ENCODE measurements at places on chromosomes 3 and 15.
A peak's percentile ranks its signal among the peaks of the same experiment; 100 is the strongest.

DNA sequence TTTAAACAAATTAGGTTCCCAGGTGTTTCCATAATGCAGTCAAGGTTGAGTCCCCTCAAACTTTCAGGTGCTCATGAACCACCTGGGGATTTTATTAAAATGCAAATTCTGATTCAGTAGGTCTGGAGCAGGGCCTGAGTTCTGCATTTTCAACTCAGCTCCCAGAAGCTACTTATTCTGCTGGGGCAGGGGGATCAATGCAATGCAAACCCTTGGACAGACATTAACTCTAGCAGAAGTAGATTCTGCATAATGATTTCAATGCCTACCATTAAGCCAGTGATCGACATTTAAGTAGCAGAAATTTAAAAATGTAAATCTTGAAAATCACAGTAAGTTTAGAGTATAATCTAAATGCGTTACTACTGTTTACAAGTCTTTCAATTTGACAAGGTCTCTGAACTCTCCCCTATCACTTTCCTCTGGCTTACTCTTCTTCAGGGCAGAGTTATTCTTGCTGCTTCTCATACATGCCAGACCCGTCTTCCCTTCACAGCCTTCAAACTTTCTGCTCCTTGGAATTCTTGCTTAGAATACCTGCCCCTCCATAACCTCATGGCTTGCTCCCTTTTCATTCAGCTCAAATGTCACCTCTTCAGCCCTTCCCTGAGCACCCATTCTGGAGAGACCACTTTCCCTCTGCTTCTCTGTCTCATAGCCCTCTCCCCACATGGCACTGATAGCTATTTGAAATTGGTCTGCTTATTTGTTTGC is 19.3 kb upstream of the DPPA4 start:
- no peak for DNase-seq

- DNase-seq = no peak
These were observed 19.7 kb upstream of the TCAIM start for GRCh38 chr3:44318891-44319311.

GRCh38 chr15:78977091-78977571 is 32.3 kb upstream of the CTSH start:
- DNase-seq = no peak

DNA sequence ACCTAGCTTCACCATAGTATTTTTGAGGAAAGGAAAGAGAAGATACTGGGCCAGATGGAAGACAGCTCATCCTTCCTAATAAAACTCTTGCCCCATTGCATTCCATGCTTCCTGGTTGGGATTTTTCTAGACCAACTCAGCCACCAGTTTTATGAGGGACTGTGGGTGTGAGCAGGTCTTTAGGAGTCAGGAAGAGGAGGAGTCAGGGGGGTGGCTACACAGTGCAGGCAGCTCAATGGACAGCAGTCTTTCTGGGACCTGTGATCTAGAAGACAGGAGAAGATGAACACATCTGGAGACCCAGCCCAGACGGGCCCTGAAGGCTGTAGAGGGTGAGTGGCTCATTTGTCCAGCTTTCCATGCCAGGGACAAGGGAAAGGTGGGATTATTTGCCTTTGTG is at the start of gene NOX5:
NOX5 (plus strand) TSS at position 242 of the 400 bp plus-strand sequence; CDS start at position 283, 41 bp downstream.
- DNase-seq = no peak

DNA sequence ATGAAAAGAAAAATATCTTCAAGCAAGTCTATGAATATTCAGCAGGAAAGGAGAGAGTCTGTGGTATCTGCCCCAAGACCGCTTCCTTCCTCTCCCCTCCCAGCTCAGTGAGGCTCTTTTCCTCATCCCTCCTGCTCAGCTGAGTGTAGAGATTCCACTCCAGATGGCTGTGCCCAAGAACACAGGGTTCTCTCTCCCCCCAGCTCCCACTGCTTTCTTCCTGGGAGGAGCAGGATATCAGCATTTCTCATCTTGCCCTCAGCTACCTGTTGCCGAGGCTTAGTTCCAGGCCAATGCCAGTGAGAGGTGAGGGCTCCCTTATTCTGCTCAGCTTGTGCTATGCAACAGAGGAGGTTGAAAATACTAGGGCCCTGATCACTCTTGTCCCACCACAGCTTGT is 211.9 kb downstream of the SV2B start:
- no peak for DNase-seq

GRCh38 chr3:146625186-146625775 is 20.1 kb upstream of the PLSCR5 start:
- no peak for DNase-seq

DNA sequence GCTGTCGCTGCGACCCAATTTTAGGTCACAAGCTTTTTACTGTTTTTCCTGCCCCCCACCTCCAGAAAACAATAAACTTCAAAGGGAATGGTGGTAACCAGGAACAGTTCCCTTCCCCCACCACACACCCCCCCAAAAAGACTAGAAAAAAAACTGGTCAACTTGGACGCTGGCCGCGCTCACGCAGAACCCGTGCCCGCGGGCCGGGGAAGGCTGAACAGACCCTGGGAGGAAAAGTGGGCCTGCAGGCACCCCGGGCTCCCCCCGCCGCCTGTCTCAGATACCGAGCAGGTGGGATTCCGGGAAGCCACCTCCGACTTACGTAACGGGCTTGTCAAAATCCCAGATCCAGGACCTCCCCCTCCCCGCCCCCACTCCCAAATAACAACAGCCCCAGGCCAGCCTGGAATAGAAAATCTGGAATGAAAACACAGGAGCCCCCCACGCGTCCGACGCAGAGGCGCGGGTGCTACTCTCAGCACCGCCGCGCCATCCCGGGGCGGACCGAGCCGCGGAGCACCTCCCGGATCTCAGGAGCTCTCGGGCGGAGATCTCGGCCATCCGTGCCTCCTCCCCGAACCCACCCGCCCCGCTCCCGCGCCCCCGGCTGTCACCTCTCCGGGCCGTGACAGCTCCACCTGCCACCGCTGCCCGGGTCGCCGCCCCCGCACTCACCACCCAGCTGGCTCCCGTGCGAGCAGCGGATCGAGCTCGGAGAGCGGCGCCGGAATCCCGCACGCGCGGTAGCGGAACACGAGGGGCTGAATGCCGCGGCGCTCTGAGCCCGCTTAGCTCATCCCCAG is 557 bp downstream of the DENND4A start:
- DNase-seq = no peak

DNA sequence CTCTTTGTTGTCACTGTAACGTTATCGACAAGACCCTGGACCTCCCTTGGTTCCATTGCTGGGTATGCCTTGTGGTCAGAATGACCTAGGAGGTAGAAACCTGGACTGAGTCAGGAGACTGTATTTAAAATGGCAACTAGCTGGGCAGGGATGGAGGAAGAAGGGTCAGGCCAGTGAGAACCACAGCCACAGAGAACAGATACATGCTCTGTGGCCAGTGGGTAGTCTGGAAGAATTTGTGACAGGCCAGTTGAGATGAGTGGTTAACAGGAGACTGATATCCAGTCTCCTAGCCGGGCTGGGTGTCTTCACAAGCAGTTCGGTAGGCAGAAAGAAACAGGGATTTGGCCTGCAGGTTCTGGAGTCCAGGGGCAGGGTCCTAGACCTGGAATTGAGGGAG is 58.9 kb downstream of the SNRK start:
- DNase-seq = no peak

- peak; percentile 22 for DNase-seq
These were observed 263.3 kb upstream of the TPM1 start for GRCh38 chr15:62779036-62779770.

DNA sequence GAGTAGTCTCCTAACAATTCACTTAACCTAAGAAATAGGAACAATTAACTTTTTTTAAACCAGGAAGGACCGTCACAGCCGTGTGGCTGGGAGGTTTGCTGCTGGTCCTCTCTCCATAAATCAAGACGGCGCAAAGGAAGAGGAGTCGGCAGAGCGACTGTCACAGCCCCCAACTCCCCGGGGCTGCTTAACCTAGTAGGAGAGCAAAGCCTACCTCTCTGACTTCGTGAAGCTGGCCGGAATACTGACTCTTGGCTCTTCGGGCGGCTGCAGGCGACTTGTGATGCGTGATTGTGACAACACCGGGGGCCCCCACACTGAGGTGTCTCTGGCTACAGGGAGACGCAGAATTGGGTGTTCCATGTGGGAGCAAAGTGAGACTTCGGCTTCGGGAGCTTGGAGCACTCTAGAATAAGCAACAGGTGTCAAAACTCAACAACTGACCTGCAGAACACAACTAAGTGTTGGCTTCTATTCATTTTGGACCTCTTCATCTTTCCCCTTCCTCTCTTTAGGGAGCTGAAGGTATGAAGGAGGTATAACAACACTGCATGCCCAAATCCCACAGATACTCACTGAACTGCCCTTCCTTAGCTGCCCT is 151.1 kb downstream of the OSBPL10 start:
- DNase-seq = no peak

DNA sequence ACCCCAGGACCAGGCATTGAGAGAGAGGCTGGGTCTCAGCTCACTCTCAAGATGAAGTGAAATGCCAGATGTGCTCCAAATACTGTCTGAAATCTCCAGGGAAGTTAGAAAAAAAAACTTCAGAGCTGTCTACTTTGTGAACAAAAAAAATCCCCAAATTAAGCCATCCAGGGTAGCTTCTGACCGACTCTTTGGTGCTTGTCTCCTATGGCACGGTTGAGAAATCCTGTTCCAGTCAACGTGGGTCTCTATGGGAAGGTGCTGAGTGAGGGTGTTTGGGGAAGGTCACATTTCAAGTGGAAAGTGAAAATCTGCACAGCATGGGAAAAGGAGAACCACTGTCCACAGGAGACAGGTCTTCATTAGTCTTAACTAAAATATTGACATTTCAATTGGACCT is 322.5 kb upstream of the CFAP20DC start:
- DNase-seq = no peak

GRCh38 chr15:76236350-76236749 is 74.9 kb downstream of the ETFA start:
- DNase-seq = no peak

- no peak for DNase-seq
These were observed 51.7 kb upstream of the CTDSPL start for GRCh38 chr3:37809846-37810447.

DNA sequence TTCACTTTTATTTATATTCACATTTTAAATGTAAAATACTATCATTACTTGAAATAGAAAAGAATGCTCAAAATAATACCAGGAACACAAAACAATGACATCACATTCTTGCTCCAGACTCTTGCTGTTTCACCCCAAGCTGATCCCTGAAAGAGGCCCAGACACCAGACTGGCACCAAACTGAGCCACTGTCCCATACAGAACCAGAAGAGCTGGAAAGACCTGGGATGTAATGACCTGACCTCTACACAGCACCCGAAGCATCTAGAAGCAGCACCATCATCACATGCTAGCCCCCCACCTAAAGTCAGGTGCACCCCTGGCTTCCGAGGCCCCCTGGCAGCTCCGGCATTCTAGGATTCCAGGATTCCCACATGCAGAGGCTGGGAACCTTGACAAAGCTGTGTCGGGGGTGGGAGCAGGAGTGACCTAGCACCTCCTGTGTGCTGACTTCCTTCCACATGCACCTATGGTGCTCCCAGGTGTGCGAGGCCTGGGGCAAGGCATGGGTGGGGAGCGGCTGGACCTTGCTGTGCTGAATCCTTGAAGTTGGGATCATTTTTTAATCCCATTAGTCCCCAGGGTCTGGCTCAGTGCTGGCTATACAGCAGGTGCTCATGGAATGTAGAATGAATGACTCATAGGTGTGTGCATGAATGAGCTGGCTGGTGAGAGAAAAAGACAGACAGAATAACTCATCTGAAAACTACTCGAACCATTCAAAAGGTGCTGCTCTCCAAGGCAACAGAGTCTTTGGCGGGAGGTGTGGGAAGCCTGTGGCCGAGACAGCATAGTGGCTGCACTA is 144.7 kb upstream of the IQSEC1 start:
- no peak for DNase-seq

DNA sequence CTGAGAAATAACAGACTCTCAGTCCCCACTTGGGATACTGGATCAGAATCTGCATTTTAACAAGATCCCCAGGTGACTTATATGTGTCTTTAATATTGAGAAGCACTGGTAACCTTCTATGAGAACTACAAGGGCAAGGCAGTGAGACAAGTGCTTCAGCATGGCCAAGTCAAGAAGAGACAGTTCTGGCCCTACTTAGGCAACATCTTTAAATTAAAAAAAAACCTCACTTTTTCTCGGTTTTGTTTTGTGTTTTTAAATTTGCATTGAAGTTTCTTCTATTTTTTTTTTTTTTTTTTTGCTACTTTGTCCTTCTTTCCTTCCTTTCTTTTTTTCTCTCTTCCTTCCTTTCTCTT is 42.5 kb upstream of the SPTSSB start:
- no peak for DNase-seq

- DNase-seq = no peak
These were observed 52.3 kb upstream of the ROBO1 start for GRCh38 chr3:79820089-79820488.

DNA sequence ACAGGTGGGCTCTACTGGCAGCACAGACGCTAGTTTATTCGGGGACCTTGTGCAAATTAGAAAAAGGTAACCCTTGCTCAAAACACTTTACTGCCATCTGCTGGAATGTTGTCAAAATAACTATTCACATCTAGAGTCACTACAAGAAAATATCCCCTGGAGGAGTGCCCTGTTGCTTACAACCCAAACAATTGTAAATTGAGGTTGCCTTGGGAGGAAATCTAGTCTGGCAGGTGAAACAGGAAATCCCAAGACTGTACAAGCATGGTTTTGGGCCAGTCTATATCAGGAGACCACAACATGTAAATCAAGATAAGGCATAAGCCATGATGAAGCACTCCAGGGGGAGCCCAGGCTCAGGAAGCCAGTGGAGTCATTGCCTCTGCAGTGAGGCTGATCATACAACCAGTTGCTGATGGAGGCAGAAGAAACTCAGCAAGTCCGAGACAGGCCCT is 136.8 kb upstream of the ACP3 start:
- DNase-seq = peak; percentile 32

- DNase-seq = no peak
These were observed 71.9 kb downstream of the CADPS start for GRCh38 chr3:62803276-62803675.

- DNase-seq = no peak
These were observed 134.8 kb downstream of the NSMCE3 start for GRCh38 chr15:29134641-29135308.

DNA sequence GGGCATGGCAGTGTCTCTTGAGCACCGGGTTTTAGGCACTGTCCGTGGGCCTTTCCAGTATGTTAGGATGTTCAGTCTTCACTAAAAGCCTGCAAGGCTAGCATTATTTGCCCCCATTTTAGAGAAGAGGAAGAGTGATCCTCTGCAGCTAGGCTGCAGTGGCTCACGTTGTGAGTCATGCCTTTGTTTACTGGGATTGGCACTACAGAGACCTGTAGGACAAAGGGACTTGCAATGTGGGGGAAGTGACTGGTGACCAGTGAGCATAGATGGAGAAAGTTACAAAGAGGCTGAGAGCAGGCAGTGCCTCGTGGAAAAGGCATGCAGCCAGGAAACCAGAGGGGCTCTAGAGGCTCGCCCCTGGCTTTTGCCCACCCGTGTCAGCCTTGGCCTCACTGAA is 26.8 kb upstream of the CPNE9 start:
- DNase-seq = no peak

GRCh38 chr3:18394384-18394995 is 30.6 kb downstream of the SATB1 start:
- DNase-seq = no peak
